Pons (tissue), 1 donor: ENCODE measurements at places on chromosomes 7 and 10.

GRCh38 chr10:60040014-60040662, 133.8 kb upstream of the CCDC6 start:
- DNase-seq, result no peak

- no peak for DNase-seq
Observed at GRCh38 chr10:3402187-3402751, 229.7 kb upstream of the PITRM1 start.

- no peak for DNase-seq
Observed at GRCh38 chr10:1070919-1071318, 14.7 kb downstream of the WDR37 start.

DNA sequence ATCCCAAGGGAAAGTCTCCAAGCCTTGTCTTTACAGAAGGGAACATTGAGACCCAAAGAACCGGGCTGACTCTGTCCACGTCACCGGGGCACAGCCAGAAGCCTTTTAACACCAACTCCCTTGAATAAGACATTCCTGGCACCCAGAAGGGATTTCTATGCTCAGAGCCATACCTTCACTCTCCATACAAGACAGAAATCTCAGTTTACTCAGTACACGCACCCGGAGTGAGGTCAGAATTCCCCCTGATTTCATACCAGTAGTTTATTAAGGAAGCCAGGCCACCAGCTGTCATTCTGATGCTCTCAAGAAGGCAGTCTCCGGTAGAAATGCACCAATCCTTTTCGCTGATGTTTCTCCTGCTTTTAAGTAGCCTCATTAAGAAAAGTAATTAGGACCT, 134.2 kb upstream of the KCNMA1 start:
- DNase-seq, result no peak

DNA sequence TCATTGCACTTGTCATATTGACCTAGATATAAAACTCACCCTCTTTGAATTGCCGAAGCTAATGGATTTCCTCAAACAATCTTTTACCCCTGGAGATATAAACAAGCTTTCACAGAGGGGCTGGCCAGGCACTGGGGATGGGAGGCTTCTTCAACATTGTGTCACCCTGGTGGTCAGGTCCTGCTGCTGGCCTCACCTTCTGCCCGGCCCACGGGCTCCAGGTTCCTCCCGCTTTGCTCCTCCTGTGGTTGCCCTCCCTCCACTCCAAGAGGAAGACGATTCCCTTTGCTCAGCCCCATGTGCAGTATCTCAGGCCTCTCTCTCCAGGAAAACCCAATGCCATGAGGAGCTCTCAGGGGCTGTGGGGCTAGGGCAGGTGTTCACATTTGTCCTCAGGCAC, 118.1 kb upstream of the ADCY1 start:
- DNase-seq, result no peak

DNA sequence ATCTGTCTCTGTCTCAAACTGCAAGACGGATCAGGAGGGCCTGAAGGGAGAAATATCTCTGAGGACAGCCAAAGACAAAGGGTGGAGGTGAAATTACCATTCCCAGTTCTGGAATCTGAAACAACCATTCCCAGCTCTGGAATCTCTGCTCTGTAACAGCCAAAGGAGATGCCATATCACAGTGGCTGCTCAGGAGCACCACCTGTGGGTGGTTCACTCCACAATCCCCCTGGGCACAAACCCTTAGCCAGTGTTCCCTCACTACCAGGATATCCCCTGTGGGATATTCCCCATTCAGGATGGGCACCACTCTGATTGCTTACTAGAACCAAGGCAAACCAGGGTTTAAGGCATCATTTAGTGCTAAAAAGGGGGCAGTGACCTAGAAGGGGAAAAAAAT, 199.0 kb downstream of the HTR7 start:
- DNase-seq, result no peak
